ENCODE measurements at places on chromosomes 3 and 15.

DNA sequence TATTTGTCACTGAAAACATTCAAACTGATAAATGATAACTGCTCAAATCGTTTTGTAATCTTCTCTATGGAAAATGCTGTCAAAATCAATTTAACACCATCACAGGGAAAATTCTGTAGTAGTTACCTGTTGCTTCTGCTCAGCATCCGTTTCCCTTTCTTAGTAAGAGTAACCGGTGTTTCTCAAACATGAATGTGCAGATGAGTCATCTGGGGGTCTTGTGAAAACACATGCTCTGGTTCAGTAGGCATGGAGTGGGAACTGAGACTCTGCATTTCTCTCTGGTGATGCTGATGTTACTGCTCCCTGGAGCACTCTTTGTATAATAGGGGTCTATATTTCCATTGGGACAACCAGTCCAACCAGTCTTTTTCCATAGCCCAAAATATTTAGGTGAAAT, 145.1 kb downstream of the SEMA6D start:
- DNase-seq: no peak

DNA sequence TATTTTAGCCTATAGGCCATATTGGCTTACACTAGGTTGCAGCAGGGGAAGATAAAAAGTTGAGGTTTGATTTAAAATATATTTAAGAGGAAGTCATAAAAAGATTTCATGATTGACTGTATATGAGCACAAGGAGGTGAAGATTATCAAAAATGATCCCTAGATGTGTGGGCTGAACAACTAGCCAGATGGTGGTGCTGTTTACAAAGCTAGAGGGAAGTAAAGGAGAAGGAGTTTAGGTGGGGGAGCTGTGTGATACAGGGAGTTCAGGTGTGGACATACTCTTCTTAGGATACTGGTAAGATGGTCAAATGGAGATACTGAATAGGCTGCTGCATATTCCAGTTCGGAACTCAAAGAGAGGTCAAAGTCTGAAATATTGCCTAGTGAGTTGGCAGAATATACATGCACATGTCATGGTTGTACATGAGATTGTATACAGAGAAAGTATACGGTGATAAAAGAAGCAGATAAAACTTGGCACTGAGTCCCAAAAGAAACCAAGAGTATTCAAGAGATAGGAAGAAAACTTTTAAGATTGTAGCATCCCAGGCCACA, 727.8 kb downstream of the NLGN1 start:
- no peak for DNase-seq

- DNase-seq: no peak
Observed at GRCh38 chr3:166205158-166205557, 367.9 kb upstream of the BCHE start.

DNA sequence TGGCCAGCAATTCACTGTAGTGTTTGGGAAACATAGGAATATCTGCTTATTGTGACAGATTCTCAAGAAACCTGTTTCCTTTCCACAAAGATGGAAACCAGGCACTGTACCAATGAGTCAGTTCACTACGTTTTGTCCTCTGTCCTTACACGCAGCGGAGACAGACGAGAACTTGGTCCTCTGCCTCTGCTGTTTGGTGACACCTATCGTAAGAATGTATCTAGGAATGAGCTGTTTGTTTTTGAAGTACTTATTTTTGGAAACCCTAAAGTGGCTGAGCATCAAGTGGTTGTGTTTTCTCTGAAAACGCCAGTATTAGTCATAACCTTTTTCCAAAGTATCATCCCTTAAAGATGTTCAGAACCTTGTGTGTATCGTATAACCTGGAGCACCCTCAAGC, 93.0 kb downstream of the PGPEP1L start:
- no peak for DNase-seq

- DNase-seq: no peak
Observed at GRCh38 chr3:89216016-89216739, 108.8 kb downstream of the EPHA3 start.

DNA sequence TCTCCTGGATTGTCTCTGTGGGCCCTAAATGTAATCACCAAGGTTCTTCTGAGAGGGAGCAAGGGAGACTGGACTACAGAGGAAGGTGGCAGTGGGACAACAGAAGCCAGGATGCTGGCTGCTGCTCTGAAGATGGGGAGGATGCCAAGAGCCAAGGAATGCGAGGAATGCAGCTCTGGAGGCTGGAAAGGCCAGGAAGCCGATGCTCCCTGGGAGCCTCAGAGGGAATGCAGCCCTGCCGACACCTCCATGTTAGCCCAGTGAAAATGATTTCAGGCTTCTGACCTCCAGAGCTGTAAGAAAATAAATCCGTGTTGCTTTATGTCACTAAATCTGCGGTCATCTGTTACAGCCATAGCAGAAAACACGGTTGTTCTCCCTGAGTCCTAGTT, 44.1 kb downstream of the UMPS start:
- no peak for DNase-seq

DNA sequence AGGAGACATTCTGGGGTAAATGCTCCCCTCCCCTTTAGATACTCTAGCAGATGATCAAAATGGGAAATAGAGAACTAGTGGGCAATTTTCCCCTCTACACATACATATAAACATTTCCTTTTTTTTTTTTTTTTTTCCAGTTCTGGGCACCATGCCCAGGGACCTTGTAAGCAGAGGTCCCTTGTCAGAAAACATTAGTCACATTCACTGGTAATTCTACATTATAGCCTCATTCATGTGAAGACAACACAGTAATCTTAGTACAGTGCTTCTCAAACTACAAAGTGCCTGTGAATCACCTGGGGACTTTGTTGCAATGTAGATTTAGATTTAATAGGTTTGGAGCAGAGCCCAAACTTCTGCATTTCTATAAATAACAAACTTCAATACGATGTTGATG, 60.1 kb upstream of the ACTC1 start:
- no peak for DNase-seq

DNA sequence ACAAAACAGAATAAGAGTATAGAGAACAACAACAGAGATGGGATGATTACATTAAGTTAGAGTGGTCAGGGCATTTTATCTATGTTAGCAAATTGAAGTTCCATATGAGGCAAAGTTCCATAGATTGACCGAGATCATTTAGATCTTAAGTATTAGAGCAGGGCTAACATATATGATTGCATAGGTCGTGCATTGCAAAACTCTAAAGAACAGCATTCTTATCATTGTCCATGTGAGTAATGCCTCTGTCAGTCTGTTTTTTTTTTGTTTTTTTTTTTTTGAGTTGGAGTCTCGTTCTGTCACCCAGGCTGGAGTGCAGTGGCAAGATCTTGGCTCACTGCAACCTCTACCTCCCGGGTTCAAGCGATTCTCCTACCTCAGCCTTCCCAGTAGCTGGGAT, 341.7 kb upstream of the KCNH8 start:
- no peak for DNase-seq

- peak; percentile 14 for DNase-seq
Observed at GRCh38 chr3:110814170-110815007, 257.2 kb upstream of the NECTIN3 start.

GRCh38 chr3:31748281-31748932, 215.7 kb downstream of the STT3B start:
- no peak for DNase-seq

DNA sequence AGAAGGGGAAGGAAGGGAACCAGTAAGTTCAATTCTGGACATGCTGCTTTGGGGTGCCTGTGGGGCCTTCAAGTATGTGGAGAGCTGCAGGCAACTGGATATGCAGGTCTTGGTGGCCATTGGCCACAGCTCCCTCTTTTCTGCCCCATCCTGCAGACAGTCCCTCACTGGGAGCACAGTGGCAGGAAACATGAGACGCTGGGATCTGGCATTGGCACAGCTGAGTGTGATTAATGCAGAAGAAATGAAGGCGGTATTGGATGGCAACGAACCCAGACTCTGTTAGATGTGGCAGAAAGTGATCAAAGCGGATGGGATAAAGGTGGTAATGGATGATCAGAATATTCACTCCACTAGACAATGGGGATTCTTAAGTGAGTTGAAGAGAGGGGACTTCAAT, 23.2 kb upstream of the VPS8 start:
- no peak for DNase-seq

DNA sequence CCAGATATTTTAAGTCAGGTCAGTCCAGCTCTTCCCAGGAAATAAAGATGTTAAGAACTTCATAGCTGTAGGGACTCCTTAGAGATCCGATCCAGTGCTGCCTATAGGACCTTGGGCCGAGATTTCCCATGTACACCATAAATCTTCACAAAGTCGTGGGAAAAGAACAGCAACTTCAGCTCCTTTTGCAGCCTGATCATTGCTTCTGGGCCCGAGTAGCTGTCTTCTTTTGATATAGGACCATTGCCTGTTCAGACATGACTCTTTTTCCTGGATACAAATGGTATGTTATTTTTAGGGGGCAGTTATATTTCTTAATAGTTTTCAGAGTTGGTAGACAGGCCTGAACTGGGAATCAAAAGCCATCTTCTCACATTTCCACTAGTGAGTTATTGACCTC, 20.5 kb downstream of the IL1RAP start:
- no peak for DNase-seq

- DNase-seq: no peak
Observed at GRCh38 chr3:112579232-112579631, 17.4 kb downstream of the SLC35A5 start.

DNA sequence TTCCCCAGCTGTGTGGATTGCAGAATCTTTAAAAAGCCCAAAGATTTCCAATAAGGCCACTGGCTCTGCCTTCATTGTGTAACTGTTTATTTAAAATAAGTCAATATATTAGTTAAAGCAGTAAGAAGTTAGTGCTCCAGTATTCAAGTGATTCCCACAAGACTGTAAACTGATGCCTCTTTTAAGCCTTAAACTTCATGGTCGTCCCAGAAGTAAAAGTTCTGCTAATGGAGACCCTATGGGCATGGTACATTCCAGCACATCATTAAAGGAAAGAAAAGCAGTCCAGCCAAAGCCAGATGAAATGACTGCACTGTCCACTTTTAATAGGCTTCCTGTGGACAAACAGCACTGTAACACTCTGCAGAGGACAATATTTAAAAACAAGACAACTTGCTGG, 512.6 kb downstream of the MECOM start:
- no peak for DNase-seq

GRCh38 chr15:58038426-58039078, 27.0 kb downstream of the ALDH1A2 start:
- DNase-seq: no peak

- no peak for DNase-seq
Observed at GRCh38 chr15:74062236-74062635, 20.1 kb downstream of the GOLGA6A start.

DNA sequence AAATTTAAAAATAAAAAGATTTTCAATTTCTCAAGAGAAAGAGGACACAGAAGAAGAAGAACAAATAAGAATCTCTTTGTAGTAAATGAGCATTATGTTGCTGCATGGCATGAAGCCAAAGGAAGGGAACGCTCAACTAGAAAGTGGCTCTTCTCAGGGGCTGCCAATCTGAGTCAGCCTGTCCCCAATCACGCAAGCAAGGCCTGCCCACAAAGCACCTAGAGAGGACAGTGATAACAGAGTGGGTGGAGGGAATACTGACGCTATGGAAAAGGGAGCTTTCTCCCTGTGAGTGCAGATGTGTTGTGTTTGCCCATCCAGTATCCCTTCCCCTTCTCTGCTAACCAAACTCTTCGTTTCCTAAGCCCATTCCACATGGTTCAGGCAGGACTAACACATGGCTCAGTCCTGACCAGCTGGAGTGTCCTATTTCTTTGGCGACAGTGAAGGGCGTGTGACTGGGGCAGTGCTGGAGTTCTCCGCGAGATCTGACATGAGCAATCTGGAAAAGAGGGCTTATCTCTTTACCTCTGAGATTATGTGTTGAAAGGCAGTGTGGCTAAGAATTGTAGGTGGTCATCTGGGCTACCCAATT, 14.2 kb downstream of the FBN1 start:
- no peak for DNase-seq

DNA sequence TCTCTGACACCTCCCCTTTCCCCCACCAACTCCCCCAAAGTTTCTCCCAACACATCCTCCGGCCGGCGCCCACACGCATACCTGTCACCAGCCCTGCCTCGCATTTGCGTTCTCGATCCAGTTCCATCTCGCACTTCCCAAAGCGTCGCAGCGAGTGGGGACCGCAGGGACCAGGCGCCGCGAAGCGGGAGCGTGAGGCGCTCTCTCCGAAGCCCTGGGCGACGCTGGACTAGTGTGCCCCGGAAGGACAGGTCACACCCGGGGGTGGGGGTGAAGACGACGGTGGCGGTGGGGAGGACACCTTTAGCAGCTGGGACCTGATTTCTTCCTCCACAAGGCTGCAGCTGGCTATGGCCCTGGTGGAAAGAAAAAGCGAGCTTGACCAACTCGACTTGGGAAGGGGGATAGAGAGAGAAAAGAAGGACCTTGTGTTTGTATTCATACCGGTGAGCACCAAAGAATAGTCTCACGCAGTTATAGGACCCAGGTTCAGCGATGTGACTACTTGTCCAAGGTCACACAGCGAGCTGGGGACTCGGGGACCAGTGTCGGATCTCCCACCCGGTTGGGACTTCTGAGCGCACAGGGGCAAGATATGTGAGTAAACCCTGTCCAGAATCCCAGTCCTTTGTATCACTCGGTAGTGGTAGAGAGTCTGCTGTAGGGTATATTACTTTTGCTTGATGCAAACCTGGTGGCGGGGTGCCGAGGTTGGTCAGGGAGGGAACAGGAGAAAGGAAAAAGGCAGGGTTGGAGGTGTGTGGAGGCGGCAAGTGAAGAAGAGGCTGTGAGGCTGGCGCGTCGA, 607 bp upstream of the GHSR start:
- no peak for DNase-seq

GRCh38 chr3:112531358-112531781, 30.4 kb downstream of the ATG3 start:
- DNase-seq: no peak

DNA sequence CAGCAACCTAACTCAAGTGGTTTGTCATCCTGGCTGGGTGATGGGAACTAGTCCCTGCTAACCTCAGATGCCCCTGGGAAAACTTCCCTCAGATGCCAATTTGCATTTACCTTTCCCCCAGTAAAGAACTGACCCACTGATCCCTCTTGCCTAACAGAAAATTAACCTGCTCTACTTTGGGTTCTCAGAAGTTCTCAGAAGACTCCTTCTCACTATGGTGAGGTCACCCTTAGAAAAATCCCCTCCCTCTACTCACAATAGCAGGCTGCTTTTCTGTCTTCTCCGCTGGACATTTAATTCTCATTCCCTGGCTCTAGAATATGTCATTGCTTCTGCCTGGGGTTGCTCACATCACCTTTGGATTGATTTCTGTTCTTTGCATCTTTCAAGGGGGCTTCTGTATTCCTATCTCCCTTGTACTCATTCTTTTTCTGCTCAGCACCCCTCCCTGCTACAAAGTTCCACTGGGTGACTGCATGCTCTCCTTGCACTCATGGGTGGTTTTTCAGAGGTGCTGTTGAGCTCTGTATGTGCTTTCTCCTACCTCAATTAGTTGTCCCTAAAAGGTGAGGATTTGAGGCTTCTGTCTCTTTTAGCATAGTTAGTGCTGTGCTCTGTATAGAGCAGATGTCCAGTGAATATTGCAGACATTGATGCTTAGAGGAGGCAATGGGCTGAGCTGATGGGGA, 869 bp downstream of the PLA1A start:
- no peak for DNase-seq

GRCh38 chr3:140929446-140929845, 12.2 kb upstream of the SLC25A36 start:
- no peak for DNase-seq
